Stimulated activated CD4-positive, alpha-beta T cell treated with anti-CD3 and anti-CD28 coated beads, Interleukin-12 subunit alpha, Interleukin-12 subunit beta, amount 100 ng/mL, for 24 hours (primary cell): ENCODE measurements at places on chromosomes 2 and 18.
A peak's percentile ranks its signal among the peaks of the same experiment; 100 is the strongest.

- no peak for DNase-seq
These were observed 9.4 kb upstream of the CD302 start for GRCh38 chr2:159807183-159808031.

DNA sequence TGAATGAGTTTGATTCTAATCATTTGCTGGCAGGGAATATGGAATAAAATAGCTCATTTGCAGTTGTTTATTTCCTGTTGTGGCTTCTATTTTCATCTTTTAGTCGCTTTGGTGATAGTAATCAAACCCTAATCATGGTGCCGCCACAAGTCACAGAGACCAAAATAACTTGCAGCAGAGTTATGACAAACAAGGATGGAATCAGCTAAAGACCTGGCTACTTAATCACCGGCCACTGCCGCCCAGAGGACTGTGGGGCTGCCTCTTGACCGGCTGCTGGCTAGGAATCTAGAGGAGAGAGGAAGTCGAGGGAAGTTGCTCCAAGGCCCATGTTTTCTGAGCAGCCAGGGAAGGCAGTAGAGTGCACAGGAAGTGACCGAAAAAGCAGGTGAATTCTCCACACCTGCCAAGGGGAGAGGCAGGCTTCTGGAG is 5.1 kb upstream of the SMAD7 start:
- DNase-seq = no peak

- DNase-seq = no peak
These were observed 29.3 kb downstream of the COLEC11 start for GRCh38 chr2:3624059-3624794.

GRCh38 chr2:71801969-71802368 is 345.7 kb downstream of the CYP26B1 start:
- no peak for DNase-seq

DNA sequence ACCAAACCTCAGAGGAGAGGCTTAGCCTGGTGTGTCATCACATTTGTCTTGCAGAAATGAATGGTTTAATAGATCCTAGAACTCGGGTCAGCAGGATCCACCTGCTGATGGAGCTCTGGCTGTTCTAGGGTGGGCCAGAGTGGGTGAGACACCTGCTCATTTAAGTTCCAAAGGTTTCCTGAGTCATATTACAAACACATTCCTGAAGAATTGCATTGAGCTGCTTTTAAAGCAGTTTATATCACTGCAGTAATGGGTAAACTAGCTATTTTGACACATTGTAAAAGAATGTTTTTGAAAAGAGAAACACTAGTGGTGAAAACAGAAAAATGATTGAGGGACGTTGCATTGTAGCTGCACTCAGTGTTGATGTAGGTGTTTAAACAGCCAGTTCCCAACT is 175.3 kb upstream of the TCF4 start:
- DNase-seq = no peak

DNA sequence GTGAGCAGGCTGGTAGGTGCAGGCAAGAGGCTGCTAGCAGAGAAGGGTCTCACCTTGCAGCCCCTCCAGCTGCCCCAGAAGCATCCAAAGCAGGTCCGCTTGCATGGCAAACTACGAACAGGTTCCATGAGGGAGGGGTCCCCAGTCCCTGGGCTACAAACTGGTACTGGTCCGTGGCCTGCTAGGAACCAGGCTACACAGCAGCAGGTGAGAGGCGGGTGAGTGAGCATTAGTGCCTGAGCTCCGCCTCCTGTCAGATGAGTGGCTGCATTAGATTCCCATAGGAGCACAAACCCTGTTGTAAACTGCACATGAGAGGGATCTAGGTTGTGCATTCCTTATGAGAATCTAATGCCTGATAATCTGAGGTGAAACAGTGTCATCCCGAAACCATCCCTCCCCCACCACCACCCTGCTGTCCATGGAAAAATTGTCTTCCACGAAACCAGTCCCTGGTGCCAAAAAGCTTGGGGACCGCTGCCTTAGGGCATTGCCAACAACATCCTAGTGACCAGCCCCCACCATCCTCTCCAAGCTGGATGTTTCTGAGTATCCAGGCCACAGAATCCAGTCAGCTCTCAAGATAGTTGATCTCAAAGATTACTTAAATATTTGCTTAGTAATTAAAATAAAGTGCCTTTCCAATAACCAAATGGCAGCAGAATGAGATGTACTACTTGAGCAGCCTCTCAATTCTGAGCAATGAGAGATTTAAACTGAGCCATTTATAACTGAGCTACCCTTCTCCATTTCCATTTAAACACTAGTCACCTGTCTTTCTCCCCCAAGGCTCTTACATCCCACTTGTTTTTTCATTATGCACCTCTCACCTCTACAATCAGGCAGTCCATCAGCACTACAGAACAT is 32.4 kb downstream of the LRP2 start:
- DNase-seq = no peak

DNA sequence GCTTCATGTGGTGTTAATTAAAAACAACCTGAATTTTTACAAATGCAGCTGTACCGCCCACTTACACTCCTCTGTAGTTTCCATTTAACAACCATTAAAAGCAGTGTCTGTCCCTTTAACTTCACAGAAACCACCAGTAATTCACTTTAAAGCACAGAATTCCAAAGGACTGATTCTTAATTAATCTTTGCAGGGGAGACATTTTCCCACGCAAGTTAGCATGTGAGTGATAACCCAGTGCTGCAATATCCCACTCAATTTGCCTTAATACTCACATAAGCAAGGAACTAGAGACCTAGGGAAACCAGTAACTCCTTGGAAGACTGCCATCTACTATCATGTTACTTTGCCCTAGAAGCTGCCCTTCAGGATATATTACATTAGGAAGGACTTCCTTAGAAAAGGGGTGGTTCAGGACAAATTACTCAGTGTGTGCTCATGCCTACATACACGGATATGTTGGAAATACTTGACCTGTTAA is 102.3 kb downstream of the OSR1 start:
- DNase-seq = no peak

- DNase-seq = no peak
These were observed 22.4 kb upstream of the NAGK start for GRCh38 chr2:71045865-71046548.

DNA sequence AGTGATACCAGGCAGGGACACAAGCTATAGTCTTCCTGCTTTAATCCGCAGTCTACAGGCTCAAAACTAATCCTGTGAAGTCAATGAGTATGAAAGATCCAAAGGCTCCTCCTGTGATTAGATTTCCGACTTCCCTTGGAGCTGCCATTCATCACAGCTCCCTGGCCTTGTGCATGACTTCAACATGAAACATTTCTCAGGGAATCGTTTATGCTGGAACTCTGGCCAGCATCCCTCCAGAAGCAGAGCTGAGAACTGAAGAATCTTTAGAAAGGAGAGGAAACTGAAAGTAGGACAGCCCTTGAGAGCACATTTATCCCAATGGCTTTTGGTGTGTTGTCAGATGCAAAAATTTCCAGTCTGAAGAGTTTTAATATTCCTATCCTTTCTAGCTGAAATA is 84.3 kb upstream of the SESTD1 start:
- DNase-seq = no peak

DNA sequence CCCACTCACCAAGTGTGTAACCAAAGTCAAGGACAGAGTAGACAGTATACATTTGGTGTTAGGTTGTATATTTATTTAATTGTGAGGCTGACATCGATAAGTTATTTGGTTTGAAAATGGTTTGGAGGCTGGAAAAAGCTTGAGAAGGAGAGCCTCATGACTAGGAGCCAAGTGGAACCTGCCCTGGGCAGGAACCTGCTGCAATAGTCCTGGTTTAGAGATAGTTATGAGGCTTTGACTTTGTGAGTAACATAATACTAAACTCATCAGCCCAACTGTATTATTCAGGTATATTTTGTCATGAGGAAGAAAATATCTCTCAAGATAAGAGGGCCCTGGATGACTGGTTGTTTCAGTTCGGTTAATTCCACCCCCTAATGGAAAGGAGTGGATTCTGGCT is 234.3 kb upstream of the CYRIA start:
- DNase-seq = no peak

DNA sequence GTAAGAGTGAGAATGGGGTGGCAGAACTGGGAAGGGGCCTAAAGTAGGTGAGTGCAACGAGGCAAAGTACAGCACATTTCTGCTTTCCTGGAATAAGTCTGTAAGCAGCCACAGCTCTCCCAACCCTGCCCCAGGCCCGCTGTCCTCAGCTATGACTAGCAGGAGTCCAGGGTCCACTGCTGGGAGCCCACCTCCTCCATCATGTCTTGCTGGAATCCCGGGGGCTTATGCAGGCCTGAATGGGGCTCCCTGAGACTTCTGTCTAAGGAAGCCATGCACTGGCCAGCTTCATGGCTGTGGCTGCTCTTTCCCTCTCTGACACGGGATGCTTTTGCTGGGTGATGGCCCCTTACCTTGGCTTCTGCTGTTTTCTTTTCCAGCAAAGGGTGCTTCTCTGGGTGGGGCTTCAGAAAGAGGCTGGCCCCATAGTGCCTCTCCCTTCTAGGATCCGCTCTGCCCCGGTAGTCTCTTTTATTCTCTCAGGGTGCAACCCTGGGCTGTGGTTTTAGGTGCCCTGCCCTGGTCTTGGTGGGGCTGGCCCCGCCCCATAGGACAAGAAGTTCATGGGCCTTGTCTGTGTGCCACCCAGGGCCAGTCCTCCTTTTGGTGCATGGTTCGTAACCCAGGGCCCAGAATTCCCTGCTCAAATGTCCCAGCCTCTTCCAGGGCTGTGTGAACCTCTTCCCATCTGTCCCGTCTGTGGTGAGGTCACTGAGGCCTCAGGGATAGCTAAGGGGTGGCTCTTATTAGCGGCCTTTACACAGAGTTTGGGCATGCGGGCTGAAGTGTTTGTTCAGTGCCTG is 33.8 kb upstream of the POLE4 start:
- DNase-seq = no peak

DNA sequence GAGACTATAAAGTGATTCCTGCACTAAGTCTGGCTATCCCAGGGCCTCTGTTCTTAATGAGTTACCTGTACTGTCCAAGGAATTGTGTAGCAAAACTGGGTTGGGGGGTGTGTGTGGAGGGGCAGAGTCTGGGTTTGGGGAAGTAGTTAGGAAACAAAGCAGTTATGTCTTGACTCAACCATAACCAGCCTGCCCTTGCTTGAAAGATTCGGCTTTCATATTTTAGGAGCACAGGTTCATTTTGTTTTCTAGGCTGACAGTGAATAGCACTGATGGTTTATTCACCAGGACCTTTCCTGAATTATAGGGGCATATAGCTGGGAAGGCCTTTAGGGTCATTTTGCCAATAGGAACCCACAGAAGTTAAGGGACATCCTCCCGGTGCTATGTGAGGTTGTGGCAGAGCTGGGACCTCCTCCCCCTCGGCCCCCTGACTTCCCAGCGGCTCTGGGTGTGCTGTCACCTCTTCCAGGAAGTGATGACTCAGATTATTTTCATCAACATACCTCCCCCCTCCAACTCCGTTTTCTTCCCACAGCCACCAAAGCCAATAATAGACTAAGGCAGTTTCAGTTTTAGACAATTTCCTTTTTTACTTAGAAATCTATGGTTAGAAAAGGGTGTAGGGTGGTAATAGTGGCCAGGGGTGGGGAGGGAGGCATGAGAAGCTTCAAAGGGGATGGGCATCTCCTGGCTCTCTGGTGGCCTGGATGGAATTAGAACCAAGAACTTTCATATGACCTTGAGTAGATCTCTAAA is 44.8 kb downstream of the SETBP1 start:
- peak; percentile 49 for DNase-seq

GRCh38 chr2:121650315-121650930 is 1.2 kb upstream of the CLASP1 start:
- peak; percentile 11 for DNase-seq

DNA sequence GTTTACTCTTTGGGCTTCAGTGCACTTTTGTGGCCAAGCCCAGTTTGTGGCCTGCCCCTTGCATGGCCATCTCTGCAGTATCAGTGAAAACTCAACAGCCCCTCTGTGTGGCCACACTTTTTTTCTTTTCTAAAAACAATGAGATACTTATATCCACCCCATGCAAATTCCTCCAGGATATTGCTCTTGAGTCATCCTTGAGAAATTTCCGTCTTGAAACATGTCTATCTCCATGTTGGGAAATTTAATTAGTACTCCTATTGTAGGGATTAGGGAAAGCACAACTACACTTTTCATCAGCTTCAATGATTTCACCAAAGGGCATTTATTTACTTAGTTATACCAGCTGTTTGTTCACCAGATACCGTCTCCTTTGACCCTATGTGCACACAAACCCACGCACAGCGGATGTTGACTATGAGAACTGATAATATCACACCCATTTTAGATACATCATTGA is 993.1 kb downstream of the TSN start:
- no peak for DNase-seq

DNA sequence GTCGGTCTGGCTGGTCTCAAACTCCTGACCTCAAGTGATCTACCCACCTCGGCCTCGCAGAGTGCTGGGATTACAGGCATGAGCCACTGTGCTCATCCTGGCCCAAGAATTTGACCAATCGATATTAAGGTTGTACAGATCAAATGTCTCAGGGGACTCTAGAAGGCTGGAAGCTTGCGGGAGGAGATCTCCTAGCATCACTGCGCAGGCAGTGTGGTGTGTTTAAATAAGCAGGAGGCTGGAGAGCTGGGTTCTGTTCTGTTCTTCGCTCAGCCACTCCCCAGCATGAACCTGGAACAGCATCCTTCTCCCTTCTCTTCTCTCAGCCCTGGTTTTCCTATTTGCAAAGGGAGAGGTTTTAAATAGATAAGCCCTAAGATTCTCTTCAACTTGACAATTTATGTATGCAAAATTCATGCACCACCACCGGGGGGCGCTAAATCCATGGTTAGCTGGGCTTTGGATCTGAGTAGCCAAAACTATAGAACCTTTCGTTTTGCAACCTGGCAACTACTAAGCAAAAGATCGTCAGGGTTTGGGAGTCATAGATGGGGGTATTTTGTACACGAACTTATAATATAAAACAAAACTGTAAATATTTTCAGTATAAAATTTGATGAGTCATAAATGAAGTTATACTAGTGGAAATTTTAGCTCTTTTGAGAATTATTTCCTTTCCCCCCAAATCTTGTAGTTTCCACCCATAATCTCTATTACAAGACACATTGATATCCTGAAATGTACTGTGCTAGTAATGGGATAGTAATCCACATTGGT is 60.6 kb downstream of the SLC16A14 start:
- peak; percentile 82 for DNase-seq

- no peak for DNase-seq
These were observed 42.7 kb upstream of the CDH19 start for GRCh38 chr18:66646609-66647008.

GRCh38 chr18:58183226-58183625 is 139.2 kb downstream of the NEDD4L start:
- DNase-seq = no peak

GRCh38 chr18:46672062-46672970 is 15.3 kb upstream of the LOXHD1 start:
- DNase-seq = no peak
